ENCODE measurements at places on chromosomes 12 and 14.

- DNase-seq = no peak
Measured at GRCh38 chr14:65723348-65723747, 310.8 kb downstream of the FUT8 start.

DNA sequence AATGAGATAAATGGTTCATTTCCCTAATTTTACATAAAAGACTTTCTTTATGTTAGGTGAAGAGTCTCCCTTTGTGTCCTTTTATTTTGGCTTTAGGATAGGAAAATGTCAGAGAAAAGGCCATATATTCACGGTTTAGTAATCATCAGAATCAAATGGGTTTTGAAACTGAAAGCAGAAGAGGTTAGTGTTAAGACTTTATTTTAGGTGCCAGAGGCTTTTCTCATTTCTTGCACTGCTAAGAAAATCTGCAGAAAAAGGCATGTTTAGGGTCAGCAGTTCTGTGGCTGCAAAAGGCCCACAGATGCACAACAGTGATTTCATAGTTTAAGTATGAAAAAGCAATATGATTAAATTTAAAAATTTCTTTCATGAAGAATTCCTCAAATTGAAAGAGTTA, 80.4 kb upstream of the SINHCAF start:
- DNase-seq = no peak

- DNase-seq = no peak
Measured at GRCh38 chr14:51593397-51593796, 58.3 kb upstream of the FRMD6 start.

GRCh38 chr14:76205708-76206107, 54.0 kb downstream of the GPATCH2L start:
- DNase-seq = no peak

- no peak for DNase-seq
Measured at GRCh38 chr12:125871811-125872594, 806.8 kb downstream of the AACS start.

DNA sequence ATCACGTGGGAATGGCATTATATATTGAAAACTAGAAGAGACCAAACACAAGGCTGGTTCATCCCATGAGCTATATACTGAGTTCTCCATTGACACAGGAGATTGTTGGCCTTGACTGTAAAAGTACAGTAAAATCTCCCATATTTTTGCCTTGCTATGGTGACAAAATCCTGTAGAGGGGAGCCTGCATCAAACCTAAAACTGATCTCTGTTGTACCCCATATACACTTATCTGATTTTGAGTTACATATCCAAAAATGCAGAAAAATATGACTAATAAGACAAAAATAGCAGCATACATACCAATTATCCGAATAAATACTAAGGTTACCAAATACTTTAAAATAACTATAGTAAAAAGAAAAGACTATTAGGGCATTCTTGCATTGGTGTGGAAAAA, 60.4 kb downstream of the TMTC3 start:
- no peak for DNase-seq

DNA sequence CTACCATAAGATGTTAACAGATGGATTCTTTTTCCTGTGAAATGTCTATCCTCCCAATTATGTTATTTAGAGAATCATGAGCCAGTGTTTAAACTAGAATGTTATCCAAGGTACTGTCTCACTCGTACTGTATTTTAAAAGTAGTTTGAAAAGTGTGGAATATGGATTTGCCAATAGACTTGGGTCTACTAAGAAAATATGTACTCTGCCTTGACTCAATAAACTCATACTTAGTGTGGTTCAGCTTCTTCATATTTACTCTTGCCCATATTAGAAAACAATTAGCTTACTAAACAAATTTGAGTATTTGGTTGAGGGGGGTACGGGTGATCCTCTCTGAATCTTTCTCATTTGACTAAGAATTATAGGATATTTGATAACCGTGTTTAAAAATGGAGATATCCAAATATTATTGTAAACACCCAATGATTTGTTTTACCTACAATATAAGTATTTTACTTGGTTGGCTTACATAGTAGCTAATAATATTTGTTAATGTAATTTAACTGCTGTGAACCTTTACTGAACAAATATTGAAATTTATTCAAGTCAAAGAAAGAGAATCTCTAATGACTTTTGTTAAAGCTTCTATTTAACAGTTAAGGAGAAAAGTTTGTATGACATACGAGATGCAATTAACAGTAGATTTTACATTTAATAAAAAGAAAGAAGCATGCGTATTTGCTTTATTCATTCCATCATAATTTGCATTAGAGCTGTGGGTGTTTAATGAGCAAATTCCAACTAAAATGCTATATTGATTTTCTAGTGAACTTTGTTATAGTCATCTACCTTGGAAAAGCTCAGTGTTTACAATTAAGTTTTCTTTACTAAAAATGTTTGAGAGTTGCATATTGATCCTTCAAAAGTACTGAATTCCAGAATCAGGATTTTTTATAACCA, 81.2 kb downstream of the MIPOL1 start:
- no peak for DNase-seq

GRCh38 chr12:93883436-93884154, 206.4 kb downstream of the CRADD start:
- DNase-seq = no peak

DNA sequence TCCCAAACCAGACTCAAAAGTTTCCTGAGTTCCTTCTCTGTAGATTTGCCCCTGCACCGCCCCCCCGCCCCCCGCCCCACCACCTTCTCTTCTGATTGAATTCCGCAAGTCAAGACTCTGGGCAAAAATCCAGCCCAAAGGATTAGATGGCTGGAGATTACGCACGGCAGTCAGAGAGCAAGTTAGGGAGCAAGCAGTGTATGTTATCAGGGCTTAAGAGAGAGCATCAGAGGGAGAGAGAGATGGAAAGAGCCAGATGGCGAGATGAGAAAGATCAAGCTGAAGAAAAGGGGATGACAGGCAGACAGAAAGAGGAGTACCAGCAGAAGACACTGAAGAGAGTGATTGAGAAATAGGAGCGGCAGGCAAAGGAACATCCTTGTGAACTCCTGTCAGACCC, 13.9 kb upstream of the ANKRD33 start:
- DNase-seq = no peak

- DNase-seq = no peak
Measured at GRCh38 chr14:55731881-55732498, 152.0 kb downstream of the KTN1 start.
